ENCODE measurements at places on chromosomes 1 and 21.

- no peak for DNase-seq
Measured at GRCh38 chr1:90204780-90205179, 209.9 kb downstream of the ZNF326 start.

GRCh38 chr21:36820176-36821031, 121.5 kb downstream of the SIM2 start:
- DNase-seq, result no peak

DNA sequence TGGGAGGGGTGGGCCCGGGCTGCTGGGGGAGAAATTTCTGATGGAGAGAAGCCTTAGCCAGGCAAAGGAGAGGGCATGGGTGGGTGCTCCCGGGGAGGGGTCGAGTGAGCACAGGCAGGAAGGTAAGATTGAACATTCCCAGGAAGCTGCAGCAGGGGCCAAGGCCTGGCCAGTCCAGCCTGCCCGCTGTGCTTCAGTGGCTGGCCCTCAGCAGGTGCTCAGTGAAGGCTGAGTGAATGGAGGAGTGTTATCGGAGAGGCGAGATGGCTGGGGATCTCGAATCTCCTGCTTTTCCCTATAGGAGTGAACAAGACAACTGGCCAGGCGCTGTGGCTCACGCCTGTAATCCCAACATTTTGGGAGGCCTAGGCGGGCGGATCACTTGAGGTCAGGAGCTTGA, 20.9 kb downstream of the SPSB1 start:
- no peak for DNase-seq

DNA sequence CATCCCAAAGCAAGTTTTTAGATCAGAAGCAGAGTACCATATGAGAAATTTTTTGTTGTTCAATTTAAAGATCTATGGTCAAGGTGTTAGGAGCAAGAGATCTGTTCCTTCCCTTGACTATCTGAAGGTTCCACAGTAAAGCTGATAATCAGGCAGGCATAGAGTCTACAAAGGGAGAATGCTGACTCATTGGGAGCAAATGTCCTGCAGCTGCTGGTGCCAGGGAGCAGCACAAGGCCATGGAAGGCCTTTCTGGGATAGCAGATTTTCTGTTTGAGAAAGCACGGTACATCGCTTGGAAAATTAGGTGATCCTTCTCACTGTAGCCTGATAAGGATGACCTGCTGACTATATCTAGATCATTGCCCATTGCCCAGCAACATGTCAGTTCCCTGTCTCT, 210.1 kb upstream of the C1orf87 start:
- no peak for DNase-seq

DNA sequence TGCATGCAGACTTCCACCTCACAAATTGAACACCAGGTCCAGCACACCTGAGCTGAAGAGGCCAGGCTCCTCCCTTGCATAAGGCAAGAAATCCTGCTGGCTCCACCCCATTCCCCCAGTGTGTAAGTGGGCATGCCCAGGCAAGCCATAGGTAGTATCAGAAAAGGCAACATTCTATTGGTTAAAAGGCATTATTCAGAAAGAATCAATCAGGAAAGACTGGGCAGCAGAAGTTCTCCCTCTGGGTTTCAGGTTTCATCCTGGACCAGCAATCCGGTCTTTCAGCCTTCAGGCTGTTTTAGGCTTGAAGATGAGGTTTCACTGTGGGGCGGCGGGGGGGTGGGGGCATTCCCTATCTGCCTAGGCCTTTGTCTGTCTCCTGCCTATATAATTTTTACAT, 42.0 kb upstream of the LHX8 start:
- peak; percentile 56 for DNase-seq

GRCh38 chr1:9784508-9785133, 39.1 kb downstream of the CLSTN1 start:
- DNase-seq, result no peak

GRCh38 chr1:235954306-235955283, 87.9 kb upstream of the LYST start:
- no peak for DNase-seq

DNA sequence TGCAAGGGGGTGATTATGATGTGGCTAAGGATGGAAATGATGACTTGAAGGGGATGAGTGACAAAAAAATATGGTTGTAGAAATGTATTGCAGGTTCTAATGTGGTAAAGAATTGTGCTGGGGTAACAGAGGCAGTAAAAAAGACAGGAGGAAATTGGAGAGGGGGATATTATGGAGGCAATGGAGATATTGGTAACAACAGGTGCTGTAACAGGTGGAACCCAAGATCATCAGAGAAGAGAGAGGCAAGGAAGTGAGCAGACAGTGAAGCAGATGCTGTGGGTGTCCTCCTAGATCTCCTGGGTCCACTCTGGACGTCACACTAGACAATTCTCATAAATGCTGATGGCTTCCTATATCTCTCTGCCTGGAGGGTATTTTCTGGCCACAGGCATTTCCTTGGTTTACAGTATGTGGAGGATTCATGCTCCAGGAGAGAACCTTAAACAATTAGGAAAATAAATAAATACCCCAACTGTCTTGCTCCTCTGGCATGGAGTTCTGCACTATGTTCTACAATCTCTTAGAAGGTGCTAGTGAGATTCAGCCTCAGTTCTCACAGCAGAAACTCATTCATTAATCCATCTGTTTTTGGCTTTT, 620.3 kb upstream of the PLXNA2 start:
- DNase-seq, result no peak

DNA sequence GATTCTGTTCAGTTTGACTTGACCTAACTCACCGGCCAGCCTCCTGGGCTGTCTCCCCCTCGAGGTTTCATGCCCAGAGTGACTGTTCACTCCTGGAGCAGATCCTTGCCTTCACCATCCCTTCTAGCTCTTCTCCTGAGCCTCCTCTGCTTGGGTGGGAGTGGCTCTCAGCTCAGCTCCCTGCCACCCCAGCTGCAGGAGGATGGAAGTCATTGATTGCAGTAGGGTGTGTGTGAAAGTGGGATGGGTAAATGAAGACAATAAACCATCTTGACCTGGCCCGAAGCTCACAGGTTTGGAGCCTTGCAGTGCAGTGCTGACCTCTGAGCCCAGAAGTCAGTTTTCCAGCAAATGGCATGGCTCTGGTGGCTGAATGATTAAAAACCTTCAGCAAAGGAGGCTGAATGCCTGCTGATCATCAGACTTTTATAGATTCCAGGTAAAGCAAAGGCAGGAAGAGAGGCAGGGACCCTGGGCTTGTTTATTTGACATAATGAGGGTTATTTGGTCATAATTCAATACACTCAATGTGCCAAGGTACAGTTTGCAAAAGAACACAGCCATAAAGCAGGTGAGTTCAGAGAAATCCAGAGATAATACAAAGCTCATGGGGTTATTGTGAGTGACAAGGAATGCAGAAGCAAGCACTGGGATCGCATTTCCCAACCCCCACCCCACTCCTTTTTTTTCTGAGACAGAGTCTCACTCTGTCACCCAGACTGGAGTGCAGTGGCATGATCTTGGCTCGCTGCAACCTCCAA, 17.5 kb upstream of the TFF3 start:
- no peak for DNase-seq

All from epithelial cell of prostate (primary cell).